Fibroblast of the aortic adventitia (primary cell): ENCODE measurements at places on chromosomes 13 and 19.

DNA sequence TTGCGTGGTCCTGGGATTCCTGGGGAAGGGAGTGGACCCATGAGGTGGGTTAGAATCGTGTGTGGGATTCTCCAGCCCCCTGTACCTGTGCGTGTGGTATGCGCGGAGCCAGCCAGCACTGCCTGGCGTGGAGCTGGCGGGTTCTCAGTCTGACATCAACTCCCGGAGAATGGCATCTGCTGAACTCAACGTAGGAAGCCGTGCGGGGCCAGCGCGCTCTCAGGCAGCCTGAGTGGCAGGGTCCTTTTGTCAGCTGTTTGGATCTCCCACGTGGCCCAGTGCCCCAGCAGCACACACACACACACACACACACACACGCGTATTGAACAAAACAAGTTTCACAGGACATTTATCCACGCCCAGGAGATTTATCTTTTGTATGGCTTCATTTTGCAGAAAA, 28.1 kb downstream of the ATP4B start:
- no peak for DNase-seq

DNA sequence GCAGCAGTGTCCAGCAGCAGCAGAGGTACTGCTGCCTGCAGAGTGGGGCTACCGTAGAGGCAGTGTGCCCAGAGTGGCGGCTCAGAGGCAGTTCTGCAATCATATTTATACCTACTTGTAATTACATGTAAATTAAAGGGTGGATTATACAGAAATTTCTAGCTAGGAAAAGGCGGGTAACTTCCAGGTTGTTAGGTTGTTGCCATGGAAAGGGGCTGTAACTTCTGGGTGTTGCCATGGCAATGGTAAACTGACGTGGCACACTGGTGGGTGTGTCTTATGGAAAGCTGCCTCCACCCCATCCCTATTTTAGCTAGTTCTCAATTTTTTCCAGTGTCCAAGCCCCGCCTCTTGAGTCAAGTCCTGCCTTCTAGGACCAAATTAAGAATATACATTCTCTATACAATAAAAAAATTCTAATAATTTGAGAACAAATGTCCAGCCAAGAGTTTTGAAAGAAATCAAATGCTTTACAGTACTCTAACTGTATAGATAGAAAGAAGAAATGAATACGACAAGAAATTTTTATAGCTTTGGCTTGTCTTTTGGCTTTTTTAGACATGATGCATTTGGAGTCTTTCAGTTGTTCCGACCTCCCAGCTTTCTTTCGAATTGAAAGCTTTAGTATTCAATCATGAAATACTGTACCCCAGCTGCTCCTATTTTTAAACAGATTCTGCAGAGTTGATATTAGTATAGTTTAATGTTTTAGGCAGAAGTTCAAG, 816.6 kb downstream of the DIAPH3 start:
- DNase-seq, result no peak

DNA sequence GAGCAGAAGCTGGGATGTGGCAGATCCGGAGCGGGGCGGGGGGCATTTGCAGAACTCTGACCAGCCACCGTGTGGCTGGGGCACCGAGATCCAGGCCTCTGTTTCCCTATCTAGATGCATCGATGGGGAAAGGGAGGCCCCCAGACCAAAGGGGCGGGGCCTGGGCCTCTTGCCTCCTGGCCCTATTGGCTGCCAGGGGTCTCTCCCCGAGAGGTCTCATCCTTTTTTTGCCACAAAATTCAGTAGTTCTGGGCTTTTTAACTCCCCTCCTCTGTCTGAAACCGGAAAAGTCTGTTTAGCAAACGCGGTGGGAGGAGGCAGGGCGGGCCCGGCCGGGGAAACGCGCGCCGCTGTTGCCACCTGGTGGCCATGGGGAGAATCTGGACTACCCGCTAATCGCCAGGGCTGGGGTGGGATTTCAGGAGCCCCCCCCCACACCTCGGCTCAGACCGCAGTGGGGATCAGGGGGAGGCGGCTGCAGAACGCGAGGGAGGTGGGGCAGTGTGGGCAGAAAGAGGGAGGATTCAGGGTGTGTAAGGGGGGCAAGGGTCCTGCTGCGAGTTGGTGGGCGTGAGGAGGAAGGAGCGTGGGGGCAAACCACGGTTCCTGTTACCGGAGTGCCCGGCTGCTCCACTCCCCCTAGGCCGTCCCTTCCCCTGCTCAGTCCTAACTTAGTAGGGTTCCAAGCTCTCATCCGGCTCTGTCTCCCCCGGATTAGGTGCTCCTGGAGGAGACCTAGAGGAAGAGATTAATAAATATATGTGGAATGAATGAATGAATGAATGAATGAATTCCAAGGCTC, 28.3 kb downstream of the IL12RB1 start:
- peak; percentile 72 for DNase-seq

GRCh38 chr13:30493658-30494381, 28.1 kb upstream of the HMGB1 start:
- DNase-seq, result no peak

GRCh38 chr13:107271227-107271626, 703.3 kb upstream of the ARGLU1 start:
- peak; percentile 15 for DNase-seq

DNA sequence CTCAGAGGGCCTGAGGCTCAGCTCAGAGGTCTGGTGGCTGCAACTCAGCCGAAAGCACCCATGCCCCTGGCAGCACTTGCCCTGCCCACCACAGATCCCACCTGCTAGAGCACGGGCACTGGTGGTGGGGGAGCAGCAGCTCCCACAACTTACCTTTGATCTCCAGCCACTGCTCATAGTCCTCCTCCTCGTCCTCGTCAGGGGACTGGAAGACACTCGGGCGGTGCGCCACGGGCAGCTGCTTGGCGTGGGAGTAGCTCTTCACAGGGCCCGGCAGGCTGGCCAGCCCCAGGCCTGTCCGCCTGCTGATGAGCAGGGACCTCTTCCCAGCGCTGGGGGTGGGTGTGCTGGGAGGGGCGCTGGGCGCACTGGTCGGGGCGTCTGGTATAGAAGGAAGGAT, 14.6 kb downstream of the SUGP1 start:
- no peak for DNase-seq

DNA sequence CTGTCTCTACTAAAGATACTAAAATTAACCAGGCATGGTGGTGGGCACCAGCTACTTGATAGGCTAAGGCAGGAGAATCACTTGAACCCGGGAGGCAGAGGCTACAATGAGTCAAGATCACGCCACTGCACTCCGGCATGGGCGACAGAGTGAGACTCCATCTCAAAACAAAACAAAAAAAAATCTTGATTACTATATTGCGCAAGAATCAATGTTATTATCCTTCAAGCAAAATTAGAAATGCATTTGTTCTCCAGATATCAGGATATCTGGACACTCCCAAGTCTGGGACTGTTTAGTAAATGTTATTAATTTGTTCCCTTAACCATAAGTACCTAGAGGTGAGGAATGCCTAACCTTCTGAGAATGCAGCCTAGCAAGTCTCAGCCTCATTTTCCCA, 992.2 kb upstream of the PCDH20 start:
- DNase-seq, result no peak

DNA sequence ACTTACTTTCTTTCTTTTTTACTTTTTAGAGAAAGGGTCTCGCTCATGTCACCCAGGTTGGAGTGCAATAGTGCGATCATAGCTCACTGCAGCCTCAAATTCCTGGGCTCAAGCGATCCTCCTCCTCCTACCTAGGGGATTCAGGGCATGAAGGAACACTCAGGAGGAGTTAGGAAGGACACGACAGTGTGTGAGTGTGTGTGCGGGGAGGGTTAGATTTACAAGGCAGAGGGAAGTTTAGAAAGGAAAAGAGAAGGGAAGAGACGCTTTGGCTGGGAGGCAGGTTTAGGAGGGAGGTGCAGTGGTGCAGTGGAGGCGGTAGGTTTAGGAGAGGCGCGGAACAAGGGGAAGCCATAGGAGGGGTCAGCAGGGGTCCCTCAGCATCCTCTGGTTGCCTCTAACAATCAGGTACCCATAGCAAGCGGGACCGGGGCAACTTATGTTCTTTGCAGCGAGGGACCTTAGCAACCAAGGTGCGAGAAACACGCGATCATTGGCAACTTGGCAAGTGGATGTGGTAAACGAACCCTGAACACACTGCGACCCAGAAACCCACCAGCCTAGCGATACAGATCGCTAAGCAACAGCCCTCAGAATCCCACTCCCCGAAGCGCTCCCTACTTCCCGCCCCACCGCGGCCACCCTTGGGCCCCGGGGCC, 501 bp downstream of the SIRT2 start:
- DNase-seq, result peak; percentile 37

- no peak for DNase-seq
Measured at GRCh38 chr13:33205804-33206221, 79.7 kb downstream of the STARD13 start.

DNA sequence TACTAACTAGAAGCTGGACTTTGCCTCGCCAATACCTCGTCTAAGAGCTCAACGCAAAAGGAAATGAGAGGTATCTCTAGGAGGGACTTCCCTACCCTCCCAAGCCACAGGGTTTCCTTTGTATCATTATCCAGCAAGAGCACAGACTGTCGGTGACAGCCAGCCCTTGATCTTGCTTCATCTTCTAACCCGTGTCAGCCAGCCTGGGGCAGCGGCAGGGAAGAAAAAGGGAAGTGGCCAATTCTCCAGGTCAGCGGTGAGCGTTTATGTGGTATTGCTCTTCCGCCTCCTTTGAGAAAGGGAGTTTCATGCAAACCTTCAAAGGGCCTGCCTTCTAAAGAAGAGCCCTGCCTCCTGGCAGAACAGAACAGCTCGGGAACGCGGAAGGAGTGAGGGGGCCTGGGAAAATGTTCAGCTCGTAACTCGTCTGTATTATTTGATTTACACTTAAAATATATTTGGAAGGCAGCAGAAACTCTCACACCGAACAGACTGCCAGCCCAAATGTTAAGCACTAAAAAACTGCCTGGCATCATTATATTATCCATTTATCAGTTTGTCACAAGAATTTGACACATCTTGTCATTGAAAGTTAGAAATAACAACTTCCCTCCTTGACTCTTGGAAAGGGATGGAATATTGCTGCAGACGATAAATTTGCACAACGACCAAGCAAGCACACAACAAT, 41.8 kb downstream of the EFNB2 start:
- DNase-seq, result no peak

GRCh38 chr19:1063909-1064660, 2.9 kb upstream of the ARHGAP45 start:
- DNase-seq, result no peak

DNA sequence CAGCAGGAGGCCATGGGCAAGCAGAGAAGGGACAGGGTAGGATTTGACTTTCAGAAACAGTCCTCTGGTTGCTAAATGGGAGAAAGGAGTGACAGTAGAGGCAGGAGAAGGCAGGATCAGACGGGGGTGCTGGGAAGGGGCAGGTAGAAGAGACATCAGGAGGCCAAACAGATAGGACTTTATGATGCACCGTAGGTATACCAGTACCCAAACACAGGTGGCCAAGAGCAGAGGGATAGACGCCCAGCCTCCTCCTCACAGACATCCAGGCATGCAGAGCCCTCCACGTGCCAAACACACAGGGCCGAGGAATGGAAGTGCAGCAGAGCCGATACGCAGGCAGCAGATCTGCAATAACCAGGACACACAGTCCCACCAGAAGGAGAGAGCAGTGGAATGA, 1.3 kb upstream of the AXL start:
- no peak for DNase-seq

DNA sequence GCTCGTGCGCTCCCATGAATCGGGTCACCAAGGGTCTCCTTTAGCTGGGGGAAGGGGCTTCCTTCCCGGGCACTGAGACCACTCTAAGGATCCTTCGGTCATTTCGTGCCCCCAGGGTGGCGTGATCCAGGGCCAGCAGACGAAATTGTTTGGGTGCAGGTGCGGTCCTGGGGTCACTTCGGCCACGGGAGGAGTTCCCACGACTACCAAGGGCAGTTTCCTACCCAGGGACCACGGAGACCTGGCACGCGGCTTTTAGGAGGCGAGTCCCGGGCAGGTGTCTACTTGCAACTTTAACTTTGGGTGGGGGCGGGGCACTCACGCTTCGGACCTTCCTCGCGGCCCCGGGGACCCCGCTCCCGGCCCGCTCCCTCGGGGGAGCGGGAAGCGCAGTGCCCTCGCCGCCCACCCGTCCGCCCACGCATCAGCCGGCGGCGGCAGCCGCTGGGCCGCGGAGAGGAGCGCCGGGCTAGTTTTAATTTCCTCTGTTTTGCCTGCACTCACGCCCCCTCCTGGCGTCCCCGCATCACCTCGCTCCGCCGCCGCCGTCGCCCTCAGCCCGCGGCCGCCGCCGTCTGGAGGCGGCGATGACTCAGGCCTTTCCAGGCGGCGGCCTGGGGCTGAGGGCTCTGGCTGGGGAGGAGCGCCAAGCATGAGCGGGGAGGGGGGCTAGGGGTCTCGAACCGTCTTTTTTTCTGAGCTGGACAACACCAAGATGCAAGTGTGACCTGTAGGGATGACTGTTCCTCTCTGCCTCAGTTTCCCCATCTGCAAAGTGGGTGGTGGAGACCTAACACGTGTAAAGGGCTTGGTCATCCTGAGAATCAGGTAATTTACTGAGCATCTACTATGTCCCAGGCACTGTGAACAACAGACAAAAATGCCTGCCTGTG, 21.8 kb downstream of the OLFM2 start:
- peak; percentile 58 for DNase-seq

- no peak for DNase-seq
Measured at GRCh38 chr13:21413013-21413412, 46.1 kb downstream of the ZDHHC20 start.

DNA sequence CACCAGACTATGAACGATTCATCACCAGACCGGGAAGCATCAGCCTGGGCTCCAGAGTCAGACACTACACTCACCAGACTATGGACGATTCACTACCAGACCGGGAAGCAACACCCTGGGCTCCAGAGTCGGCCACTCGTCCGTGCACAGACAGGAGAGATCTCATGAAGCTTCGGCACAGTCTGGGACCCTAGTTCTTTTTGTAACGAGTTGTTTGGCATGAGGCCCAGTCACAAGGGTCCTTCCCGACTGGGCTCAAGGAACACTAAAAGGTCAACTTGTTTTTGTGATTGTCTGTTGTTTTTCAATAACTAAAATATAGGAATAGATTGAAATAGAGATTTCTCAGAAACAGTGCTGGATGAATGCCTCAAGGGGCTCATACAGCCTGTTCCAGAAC, 1141.6 kb upstream of the MIR17HG start:
- DNase-seq, result no peak

DNA sequence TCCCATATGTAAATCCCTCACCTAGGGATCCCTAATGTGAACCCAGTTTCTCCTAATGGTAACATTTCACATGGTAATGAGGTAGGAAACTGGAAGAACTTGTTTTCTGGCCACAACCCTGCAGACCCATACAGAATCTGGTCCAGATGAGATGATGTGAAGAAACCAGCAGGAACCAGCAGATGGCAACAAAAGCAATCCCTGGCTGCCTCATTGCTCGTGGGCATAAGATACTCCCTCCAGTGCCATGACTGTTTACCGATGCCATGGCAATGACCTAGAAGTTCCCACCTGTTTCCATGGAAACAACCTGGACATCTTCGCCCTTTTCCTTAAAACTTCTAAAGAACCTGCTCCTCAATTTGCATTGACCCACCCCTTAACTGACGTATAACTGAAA, 1.4 kb upstream of the CD209 start:
- DNase-seq, result peak; percentile 5
